CD8-positive, alpha-beta memory T cell (primary cell): ENCODE measurements at places on chromosomes 6 and 20. TPM values are rescaled to one million over a fixed set of nuclear protein-coding genes. Genes with fewer than 3 reads are reported as not detected.

- DNase-seq = peak; percentile 75
- peaks cover 19% of the 10 kb centered on the region for H3K4me1 ChIP-seq
- H3K36me3 ChIP-seq = no peaks in the 10 kb centered on the region
- peak overlapping the region; percentile 49 for H3K4me3 ChIP-seq
- H3K27me3 ChIP-seq = no peaks in the 10 kb centered on the region
These were observed 60.0 kb upstream of the BTN3A2 start for GRCh38 chr6:26304797-26305640.

- H3K27me3 ChIP-seq = no peaks in the 10 kb centered on the region
- no peak overlapping the region for H3K4me3 ChIP-seq
- DNase-seq = no peak
- no peak overlapping the region for H3K27ac ChIP-seq
- H3K36me3 ChIP-seq = no peaks in the 10 kb centered on the region
- H3K4me1 ChIP-seq = no peaks in the 10 kb centered on the region
These were observed 171.4 kb upstream of the RSPO3 start for GRCh38 chr6:126947070-126947469.

DNA sequence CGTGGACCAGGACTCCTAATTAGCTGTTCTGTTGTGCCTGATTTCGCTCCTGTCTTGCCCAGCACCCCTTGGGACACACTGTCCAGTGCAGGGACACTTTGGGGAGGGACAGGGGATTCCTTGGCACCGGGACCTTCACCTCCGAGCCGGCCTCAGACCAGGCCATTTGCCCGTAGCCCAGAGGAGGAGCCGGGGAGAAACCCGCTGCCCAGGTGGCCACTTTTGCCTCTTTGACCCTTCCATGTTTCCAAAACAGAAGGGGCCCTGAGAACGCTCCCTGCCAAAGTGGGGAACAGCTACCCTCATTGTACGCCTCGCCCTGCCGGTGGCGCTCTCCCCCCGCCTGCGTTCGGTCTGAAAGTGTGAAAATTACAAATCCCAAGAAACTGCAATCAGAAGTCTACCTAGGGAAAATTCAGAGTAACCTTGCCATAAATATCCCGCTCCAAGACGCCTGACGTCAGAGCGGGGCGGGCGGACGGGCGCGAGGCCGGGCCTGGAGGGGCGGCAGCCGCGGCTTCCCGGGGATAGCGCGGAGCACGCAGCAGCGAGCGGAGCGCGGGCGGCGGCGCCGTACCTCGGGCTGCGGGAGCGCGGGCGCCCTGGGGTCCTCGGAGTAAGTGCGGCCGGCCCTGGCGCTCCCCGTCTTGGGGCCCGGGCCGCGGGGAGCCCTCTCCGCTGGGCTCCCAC is at the start of gene DAAM2:
DAAM2 (plus strand) TSS at position 527 of the 690 bp plus-strand sequence. CDS start 63,927 bp downstream, outside the sequence.
- no peaks in the 10 kb centered on the region for H3K36me3 ChIP-seq
- no peaks in the 10 kb centered on the region for H3K27me3 ChIP-seq
- no peak within 1 kb of the TSS for H3K4me3 ChIP-seq
- H3K4me1 ChIP-seq = no peaks in the 10 kb centered on the region
- no peak within 1 kb of the TSS for H3K27ac ChIP-seq
- no peak for DNase-seq

DNA sequence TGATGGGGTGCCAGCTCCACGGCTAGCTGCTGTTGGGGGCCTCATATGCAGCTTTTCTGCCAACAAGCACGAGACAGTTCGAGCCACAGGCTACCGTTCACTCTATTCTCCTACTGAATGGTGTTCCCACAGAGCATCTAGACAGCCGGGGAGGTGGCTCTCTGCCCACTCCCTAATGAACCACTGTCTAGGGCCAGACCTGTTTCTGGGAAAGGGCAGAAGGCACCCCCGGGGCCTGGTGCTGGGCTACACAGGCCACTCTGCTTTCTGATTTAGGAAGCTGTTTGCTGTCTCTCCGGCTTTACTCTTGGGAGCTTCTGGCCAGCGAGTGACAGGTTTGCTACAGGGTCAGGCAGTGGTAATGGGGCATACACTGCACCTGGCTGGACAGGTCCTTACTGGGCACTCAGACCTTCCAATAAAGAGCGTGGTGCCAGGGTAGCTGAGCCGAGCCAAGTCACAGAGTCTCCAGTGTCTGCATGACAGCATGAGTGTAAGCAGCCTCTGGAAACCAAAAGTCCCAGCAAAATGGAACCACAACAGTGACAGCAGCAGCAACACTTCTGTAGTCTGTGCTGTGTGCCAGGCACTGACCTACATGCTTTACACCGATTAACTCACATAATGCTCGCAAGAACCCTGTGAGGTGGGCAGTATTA is 8.4 kb downstream of the CCDC167 start:
- no peak for DNase-seq
- no peaks in the 10 kb centered on the region for H3K27me3 ChIP-seq
- no peak overlapping the region for H3K27ac ChIP-seq
- H3K36me3 ChIP-seq = no peaks in the 10 kb centered on the region

Gene EPB41L1
- total RNA-seq = 0.29 TPM

GRCh38 chr6:31366693-31367470 is 9.9 kb upstream of the HLA-B start:
- peaks cover 10% of the 10 kb centered on the region for H3K27me3 ChIP-seq
- no peaks in the 10 kb centered on the region for H3K36me3 ChIP-seq
- peak; percentile 85 for DNase-seq
- H3K4me1 ChIP-seq = no peaks in the 10 kb centered on the region

Gene EPM2A
- total RNA-seq = 7.5 TPM

GRCh38 chr20:56001106-56001785 is 4.1 kb downstream of the CBLN4 start:
- DNase-seq = no peak
- no peak overlapping the region for H3K4me3 ChIP-seq
- H3K27me3 ChIP-seq = no peaks in the 10 kb centered on the region
- no peaks in the 10 kb centered on the region for H3K4me1 ChIP-seq

DNA sequence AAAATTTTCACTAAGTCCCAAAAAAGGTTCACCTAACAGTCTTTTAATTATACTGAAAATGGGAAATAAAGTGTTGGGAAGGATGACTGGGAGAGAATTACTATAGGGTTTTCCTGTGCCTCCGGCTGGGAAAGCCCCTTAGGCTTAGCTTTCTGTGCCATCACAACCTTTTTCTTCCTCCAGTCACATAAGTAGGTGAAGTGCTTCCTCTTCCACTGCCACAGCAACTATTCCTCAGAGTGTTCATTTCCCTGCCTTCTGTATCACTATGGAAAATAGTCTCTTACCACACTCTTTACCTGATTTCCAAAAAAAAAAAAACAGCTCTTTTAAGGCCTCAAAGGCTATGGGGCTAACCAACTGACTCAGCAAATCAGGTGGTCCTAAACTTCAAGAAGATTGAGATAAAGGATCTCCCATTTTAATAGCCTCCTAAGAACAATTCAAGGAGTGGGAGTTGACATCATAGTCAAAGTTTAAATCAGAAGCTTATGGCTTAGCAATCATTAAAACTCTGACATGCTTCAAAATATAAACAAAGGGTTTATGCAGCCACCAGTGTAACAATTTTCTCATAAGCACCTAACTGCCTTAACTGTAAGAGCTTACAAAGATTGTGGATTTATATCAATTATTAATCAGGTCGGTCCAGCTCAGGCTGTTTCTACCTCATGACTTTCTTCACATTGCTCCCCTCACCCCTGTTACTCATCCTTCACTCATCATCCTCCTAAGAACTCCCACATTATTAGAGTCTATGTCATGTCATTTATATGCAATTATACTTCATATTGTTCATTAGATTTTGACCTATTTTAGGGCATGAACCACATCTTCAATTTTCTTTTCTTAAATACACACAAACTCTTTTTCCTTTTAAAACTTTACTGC is 95.3 kb downstream of the RNGTT start:
- H3K27me3 ChIP-seq = no peaks in the 10 kb centered on the region
- DNase-seq = no peak
- H3K4me3 ChIP-seq = no peak overlapping the region
- no peaks in the 10 kb centered on the region for H3K36me3 ChIP-seq

DNA sequence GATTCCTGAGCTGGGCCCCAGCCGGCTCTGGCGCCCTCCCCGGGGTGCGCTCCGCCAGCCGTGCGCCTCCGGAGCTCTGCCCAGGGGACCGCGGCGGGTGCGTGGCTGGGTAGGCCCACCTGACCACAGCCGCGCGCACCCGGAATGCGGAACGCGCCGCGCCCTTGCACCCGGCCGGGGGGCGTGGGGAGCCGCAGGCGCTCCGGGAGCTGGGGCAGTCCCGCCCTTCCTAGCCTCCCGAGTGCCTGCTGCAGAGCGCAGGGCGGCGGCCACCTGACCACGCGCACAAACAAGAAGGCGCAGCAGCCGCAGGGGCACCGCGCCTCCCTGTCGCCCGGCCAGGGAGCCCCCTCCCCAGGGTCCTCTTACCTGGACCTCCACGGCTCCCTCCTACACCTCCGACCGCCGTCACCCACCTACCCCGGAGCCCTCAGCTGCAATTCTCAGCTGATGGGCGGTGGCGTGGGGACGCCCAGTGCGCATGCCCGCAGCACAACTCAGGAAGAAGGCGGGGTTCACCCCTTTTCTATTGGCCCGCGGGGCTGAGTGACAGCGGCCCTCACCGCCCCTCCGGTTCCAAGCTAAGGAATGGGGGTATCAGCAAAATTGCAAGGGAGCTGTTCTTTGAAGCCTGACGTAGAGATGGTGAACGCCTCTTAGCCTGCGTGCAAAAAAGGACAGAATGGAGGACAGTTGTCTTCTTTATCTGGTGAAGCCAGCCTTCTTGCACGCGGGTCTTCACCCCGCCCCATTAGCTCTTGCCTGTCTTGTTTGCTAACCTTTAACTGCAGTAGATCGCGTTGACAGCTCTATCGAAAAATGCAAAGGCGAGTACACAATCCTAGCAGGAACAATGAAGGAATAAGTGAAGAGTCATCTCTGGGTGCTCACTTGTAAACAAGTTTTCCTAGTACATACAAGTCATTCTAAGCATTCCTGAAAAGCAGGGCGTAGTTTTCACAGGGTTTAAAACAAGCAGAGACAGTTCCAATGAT is at the start of gene STX7:
STX7 (minus strand) TSS at position 479 of the 995 bp plus-strand sequence. CDS start 9,586 bp downstream, outside the sequence.
- DNase-seq = peak; percentile 86
- H3K27ac ChIP-seq = peak within 1 kb of the TSS; percentile 48
- no peaks in the 10 kb centered on the region for H3K36me3 ChIP-seq
- H3K4me3 ChIP-seq = peak within 1 kb of the TSS; percentile 63
- no peaks in the 10 kb centered on the region for H3K27me3 ChIP-seq
- H3K4me1 ChIP-seq = peaks cover 24% of the 10 kb centered on the region

DNA sequence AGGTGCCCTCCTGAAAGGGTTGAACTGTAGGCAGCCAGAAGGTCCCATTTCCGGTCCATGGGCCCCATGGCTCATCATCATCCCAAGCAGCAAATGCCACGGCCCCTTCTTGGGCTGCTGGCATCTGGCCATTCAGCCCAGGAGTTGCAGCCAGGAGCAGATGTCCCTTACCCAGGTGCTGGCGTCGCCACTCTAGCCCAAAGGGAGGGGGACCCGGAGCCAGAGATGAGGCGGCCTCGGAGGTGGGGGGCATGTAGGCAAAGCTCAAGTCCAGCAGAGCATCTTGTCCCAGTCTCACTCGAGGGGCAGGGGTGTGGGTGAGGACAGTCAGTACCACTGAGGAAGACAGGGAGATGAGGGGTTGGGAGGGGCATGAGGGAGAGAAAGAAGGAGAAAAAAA is 6.3 kb upstream of the RGL2 start:
- H3K4me3 ChIP-seq = no peak overlapping the region
- peaks cover 35% of the 10 kb centered on the region for H3K36me3 ChIP-seq
- no peak for DNase-seq
- no peak overlapping the region for H3K27ac ChIP-seq
- no peaks in the 10 kb centered on the region for H3K27me3 ChIP-seq

- H3K36me3 ChIP-seq = no peaks in the 10 kb centered on the region
- DNase-seq = no peak
- no peak within 1 kb of the TSS for H3K4me3 ChIP-seq
These were observed at the start of gene STMND1 for GRCh38 chr6:17101422-17102257. TSS of gene STMND1 (plus strand) at chr6:17102050. CDS start at chr6:17102258, 208 bp downstream.

DNA sequence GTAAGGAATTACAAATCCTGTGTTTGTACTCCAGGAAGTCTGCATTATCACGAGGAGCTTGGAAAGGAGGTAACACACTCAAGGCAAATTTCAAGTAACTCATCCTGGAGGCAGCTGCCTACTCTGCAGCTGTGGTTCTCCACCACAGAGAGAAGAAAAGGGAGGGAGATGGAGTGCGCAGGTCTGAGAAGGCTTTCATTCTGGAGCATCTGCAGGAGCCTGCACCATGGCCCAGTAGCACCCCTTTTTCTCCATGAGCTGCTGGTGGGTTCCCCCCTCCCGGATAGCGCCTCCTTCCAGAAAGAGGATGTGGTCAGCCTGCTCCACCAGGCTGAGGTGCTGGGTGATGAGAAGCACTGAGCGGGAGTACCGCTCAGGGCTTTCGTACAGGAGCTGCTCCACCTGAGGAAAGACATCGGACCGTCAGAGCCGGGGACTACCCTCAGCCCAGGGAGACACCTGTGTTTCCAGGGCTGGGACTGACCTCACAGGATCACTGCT is 1.6 kb upstream of the PSMB8 start:
- H3K27ac ChIP-seq = peak overlapping the region; percentile 99
- H3K4me1 ChIP-seq = peaks cover 76% of the 10 kb centered on the region
- peak overlapping the region; percentile 99 for H3K4me3 ChIP-seq
- peaks cover 64% of the 10 kb centered on the region for H3K36me3 ChIP-seq
- H3K27me3 ChIP-seq = no peaks in the 10 kb centered on the region

Gene DOK5
- total RNA-seq = 4.8 TPM

DNA sequence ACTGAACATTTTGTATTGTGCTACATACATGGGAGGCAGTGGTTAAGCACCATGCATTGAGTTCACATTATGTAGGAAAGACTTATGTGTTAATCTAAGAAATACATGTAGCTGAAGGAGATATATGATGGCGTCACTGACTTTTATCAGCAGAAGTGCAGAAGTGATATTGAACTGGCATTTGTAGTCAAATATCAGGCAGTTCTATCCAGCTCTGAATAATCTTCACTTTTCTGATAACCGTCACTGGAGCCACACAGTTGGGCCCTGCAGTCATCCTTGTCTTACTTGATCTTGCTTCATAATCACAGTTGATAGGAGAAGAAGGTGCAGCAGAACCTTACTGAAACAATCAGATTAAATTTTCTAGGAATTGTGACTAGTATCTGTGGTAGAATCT is 26.4 kb downstream of the CRISP1 start:
- DNase-seq = no peak
- no peaks in the 10 kb centered on the region for H3K36me3 ChIP-seq
- H3K4me3 ChIP-seq = no peak overlapping the region
- H3K4me1 ChIP-seq = no peaks in the 10 kb centered on the region
- no peaks in the 10 kb centered on the region for H3K27me3 ChIP-seq

- DNase-seq = peak; percentile 30
- H3K4me3 ChIP-seq = no peak overlapping the region
- H3K27ac ChIP-seq = no peak overlapping the region
- no peaks in the 10 kb centered on the region for H3K36me3 ChIP-seq
- H3K4me1 ChIP-seq = no peaks in the 10 kb centered on the region
These were observed 37.0 kb downstream of the MAK start for GRCh38 chr6:10801224-10801848.

- no peak for DNase-seq
- no peak overlapping the region for H3K27ac ChIP-seq
These were observed 10.3 kb downstream of the MTHFD1L start for GRCh38 chr6:150875841-150876240.

DNA sequence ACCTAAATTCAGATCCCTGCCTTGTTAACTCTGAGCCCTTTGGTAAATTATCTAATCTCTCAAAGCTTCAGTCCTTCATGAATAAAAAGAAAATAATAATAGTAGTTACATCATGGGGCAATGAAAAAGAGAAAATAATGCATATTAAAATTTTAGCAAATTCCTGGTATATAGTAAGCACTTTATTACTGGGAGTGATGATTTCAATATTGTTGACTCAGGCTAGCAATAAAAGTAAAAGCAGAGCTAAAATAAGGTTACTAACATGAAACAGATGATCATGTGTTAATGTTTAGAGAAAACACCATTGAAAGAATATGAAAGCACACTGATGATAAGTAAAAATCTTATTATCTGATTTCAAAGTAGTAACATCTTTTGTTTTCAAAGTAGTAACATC is 13.6 kb downstream of the GINS1 start:
- H3K36me3 ChIP-seq = no peaks in the 10 kb centered on the region
- no peak for DNase-seq
- no peak overlapping the region for H3K27ac ChIP-seq

Gene SLC17A2
- total RNA-seq = not detected
